ENCODE measurements at places on chromosomes 12 and 14.

DNA sequence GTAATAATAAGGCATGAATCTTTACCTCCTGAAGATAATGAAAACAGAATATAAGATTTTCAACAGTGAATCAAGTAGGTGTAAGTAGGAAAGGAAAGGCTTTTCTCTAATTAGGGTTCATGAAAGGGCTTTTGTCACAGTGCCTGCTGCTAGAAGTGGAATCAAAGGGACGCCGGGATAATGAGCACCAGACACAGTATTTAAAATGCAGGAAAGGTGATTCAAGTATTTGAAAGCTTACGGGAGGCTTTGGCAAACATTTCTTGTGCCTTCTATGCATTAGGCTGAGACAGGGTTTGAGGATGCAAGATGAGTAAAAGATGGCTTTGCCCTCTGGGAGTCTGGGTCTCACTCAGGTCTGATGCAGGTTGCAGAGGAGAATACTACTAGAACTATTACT is 70.5 kb upstream of the ANO4 start:
- DNase-seq: no peak

GRCh38 chr14:100667656-100668055 is 59.0 kb upstream of the DLK1 start:
- no peak for DNase-seq

- no peak for DNase-seq
These were observed 37.0 kb upstream of the P2RX7 start for GRCh38 chr12:121095544-121096198.

DNA sequence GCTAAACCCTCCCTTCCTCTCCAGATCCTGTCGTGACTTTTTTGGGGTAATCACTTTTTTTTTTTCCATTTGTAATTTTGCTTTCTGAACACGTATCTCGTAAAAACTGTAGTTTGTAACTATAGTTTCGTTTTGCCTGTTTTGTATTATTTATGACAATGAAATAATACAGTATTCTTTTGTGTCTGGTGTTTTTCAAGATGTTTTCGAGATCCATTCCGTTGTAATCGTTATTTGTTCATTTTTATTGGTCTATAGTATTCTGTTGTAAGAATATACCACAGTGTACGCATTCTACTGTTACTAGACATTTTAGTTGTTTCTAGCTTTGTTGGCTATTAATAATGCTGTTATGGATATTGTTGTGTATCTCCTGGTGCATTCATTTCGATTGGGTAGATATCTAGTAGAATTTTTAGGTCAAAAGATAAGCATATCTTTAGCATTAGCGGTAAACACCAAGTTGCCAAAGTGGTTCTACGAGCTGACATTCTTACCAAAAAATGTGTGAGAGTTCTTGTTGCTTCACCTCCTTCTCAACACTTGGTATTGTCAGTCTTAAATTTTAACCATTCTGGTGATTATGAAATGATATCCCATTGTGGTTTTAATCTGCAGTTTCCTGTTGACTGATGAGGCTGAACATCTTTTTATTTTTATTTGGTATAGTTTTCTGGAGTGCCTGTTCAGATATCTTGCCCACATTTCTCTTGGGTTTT is 92.3 kb upstream of the EVL start:
- DNase-seq: no peak

- DNase-seq: no peak
These were observed 81.5 kb downstream of the DPF3 start for GRCh38 chr14:72812292-72812851.

DNA sequence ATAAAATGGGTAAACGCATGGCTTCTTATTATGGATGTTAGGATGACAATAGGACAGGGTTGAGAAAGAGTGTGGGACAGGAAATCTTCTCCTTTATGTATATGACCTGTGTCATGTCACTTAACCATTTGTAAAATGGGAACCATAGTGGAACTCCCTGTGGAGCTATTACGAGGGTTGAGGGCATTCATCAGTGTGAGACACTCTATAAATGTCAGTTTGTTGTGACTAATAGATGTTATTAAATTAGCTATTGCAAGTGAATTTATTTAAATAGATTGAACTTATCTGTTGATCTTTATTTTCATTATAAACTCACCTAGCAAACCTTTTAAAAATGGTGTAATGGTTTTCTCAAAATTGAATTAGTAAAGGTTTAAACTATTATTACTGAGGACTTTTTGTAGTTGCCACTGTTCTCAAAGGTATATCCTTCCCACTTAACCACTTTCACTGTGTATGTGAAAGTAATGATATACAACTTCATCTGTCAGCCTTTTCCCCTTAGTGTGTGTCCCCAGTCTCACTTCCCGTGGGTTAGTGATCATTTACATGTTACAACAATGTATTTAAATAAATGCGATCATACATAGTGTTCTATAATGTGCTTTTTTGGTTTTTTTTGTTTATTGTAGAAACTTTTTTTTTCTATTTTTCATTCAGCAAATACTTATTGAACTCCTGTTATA is 17.1 kb downstream of the HELB start:
- no peak for DNase-seq

DNA sequence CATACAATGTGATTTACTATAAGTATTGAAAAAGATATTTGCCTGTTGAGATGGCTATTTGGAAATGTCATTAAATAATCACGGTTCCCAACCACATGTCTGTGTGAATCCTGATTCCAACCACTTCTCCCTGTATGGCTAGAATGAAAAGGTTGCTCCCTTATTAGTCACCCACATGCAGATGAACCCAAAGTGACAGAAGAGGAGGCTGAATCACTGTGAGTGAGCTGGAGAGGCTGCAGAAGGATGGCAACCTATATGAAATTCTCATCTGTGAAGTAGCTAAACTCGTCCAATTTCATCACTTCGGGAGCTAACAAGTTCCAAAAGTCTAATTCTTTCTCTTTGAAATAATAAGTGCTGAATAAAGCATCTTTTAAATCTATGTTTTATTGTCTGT is 300.5 kb downstream of the PRKD1 start:
- DNase-seq: no peak

DNA sequence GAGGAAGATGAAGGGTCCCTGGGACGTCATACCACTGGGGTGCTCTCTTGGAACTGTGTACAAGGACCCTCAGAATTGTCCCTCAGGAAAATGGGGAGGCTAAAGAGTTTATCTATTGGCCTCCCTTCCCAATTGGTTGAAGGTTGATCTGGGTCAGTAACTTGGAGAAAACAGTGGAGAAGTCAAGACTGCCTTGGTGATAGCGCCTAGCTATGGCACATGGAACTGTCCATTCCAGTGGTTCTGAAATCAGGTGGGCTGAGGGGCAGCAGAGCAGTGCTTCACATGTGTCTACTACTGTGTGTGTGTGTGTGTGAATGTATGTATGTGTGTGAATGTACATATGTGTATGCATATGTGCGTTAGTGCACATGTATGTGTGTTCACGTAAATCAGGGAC is 316.1 kb downstream of the AACS start:
- no peak for DNase-seq

DNA sequence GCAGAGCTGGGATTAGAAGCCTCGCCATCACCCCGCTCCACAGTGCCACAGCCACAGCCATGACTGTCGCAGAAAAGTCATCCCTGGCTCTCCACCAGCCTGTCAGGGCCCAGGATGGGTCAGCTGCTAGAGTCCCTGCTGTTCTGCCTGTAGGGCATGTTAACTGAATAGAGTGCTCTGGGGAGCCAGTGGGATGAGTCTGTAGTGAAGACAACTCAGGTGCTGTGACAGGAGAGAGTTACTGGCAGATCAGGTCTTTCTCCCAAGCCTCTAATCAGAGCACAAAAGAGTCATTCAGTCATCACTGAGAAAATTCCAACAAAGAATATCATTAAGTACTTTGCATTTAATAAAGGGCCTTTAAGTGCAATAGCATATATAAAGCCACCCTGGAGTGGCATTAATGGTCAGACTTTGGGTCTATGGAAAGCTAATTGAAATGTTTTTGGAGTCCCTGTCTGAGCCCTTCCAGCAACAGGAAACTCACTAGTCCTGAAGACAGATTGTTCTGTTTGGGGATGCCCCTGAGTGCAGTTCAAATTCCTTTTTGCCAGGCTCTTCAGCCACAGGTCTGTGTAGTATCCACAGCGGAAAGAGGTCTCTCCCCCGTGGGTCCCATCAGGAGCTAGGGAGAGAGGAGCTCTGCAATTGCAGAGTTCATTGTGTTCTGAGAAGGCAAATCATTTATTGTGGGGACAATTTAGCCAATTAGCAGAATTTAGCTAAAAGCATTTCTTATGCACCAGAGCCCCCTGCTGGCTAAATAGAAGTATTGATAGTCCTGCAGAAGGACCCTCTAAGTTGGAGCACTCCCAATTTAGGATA is 45.2 kb upstream of the C14orf132 start:
- DNase-seq: peak; percentile 56

GRCh38 chr14:49008363-49008762 is 577.8 kb downstream of the RPS29 start:
- no peak for DNase-seq

- DNase-seq: peak; percentile 33
These were observed 53.3 kb downstream of the RBM19 start for GRCh38 chr12:113912760-113913329.

GRCh38 chr12:106599302-106599701 is 16.5 kb downstream of the RFX4 start:
- no peak for DNase-seq

All from iPS DF 19.7 (cell line).